ENCODE measurements at places on chromosomes 1 and 21.

GRCh38 chr1:175793617-175794016 lies 50.2 kb upstream of the TNR start:
- DNase-seq: no peak

GRCh38 chr1:40078512-40079333 lies 18.3 kb downstream of the PPT1 start:
- DNase-seq: no peak

DNA sequence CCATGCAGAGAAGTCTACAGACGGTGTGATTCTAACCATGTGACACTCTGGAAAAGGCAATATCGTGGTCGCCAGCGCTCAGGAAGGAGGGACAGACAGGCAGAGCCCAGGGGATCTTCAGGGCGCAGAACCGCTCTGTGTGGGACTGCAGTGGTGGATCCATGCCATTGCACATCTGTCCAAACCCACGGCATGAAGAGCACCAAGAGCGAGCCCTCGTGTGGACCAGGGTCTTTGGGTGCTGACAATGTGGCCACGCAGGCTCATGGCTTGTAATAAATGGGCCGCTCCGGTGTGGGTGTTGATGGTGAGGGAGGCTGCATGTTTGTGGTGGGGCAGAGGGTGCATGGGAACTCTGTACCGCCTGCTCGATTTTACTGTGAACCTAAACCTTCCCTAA lies 25.3 kb upstream of the POFUT2 start:
- no peak for DNase-seq

GRCh38 chr1:19472174-19472573 lies 13.2 kb downstream of the CAPZB start:
- no peak for DNase-seq

- peak; percentile 30 for DNase-seq
Observed at GRCh38 chr1:203557390-203557789, 63.4 kb downstream of the OPTC start.

DNA sequence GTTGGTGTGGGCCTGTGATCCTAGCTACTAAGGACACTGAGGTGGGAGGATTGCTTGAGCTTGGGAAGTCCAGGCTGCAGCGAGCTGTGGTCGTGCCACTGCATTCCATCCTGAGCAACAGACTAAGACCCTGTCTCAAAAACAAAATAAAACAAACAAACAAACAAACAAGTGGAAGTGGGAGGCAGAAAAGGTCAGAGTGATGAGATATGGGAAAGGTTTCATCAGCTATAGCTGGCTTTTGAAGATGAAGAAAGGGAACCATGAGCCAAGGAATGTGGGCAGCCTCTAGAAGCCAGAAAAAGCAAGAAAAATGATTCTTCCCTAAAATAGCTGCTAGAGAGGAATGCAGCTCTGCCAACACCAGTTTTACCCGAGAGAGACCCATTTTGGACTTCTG lies 10.6 kb upstream of the NUCKS1 start:
- no peak for DNase-seq

GRCh38 chr1:161994175-161994668 lies 29.4 kb downstream of the OLFML2B start:
- peak; percentile 23 for DNase-seq

GRCh38 chr1:17405898-17406759 lies 33.3 kb downstream of the RCC2 start:
- peak; percentile 11 for DNase-seq

DNA sequence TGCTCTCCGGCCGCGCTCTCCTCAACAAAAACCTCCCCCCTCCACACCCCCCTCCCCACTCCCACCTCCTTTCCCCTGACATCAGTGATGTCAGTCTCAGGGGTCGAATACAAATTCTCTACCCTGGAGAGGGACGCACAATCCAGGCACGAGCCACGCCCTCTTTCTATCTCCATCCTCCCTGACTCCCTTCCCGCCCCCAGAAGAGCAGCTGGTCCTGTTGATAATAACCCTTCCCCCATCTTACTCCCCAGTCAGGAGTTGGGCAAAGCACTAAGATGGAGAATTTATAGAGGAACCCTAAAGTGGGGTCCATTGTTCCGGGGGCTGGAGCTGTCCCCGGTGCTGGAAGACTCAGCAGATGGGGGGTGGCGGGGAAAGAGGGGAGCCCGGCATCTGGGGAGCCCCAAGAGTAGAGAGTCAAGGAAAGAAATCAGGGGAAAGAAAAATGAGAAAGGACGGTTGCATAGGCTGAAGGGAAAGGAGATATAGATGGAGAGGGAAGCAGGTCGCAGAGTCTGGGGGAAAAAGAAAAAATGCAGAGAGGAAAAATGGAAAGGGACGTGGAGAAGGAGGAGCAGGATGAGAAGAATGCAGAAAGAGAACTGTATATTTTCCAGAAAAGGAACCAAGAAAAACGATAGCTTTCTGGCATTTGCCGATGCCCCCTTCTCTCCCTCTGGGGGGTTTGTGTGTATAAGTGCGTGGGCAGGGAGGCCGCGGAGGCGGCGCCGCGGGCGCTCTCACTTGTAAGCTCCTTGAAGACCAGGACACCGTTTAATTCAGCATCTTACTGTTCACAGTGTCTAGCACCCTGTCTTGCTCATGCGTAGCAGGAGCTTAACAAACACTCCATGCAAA lies at the start of gene CELF3:
Gene CELF3 (minus strand): TSS at position 33 of the 861 bp plus-strand sequence. CDS start 783 bp downstream, outside the sequence.
- peak; percentile 68 for DNase-seq

- no peak for DNase-seq
Observed at GRCh38 chr1:221794935-221795334, 53.0 kb upstream of the DUSP10 start.

DNA sequence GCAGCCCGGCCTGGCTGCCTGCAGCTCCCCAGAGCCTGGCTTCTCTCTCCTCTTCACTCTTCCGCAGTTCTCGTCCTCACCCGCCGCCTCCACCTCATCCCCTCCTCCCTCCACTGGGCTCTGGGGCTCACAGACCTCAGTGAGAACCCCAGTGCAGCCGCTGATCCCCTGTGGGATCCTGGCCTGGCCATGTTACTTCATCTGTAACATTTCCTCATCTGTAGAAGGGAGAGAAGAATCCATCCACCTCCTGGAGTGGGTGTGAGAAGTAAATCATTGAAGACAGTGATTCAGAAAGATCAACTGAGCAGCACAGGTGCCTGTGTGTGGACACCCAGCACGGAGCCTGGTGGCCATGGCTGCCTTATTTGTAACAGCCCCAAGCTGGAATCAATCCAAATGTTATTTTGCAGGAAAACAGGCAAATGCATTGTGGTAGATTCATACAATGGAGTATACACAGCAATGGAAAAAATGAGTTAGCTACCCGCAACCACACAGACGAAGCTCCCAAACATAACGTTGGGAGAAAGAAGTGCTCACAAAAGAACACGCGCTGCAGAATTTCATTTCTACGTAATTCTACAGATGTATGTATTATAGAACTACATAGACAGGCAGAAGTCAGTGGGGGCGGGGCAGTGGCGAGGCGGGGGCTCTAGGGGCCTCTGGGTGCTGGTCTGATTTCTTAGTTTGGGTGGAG lies 8.7 kb downstream of the LAPTM5 start:
- no peak for DNase-seq

DNA sequence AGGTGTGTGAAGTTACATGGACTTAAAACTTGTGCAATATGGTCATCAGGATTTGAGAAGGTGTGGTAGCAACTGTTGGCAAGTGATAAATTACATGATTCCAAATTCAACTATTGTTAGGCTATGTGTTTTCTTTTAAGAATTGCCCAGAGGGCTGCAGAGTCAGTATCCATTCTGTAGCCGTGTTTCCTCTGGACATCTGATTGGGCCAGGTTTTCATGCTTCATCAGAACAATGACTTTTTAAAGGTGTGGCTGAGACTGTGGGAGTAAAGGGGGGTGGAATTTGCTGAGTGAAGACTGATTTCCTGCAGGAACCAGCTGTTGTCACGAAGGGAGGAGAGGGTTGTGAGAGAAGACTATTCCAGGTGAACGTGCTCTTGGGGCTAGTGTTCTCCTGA lies 1.7 kb upstream of the HRNR start:
- DNase-seq: no peak

DNA sequence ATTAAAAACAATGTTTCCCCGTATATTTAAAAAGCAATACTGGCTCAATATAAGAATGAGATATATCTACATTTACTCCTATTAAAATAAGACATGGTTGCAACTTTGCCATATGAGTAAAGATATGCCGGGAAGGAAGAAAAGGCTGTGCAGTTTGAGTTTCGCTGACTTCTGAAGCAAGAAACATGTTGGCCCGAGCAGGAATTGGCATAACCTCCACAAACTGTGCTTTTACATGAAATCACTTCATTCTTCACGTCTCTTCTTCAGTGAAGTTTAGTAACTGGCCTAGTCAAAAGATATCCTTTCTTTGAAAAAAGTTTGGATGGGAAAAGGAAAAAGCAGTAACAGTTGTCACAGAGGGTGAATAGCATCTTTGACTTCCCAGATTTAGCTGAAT lies 342.0 kb downstream of the PBX1 start:
- DNase-seq: no peak
